Left kidney (tissue), 8 donors: ENCODE measurements at places on chromosomes 3 and 15.
A peak's percentile ranks its signal among the peaks of the same experiment; 100 is the strongest.

DNA sequence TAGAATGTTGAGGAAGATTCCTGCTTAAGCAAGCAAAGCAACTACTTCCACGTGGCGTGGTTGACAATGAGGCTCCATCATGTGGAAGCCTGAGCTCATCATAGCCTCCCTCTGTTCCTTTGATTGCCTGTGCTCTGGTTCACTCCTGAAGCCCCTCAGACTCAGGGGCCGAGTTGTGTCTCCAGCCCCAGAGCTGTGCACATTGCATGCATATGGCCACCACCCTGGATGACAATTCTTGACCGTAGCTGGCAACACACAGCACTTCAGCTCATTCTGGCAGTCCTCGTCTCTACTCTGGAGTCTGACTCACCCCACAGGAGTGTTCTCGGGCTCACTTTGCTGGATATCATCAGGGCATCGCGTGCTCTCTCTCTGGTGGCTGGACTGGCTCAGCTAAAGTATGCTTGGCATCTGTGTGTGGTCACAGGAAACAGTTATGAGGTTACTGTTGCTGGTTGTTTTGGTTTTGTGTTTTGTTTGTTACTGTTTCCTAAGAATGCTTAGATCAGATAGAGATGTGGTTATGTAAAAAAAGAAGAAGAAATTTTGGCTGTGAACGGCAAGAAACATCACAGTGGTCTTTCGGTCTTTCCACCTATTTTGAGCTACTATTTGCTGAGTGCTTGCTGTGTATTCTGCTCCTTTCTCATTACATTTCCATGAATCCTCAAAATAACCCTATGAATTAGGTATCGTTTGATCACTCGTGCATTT is 41.6 kb upstream of the MRPS22 start:
- DNase-seq: no peak

- DNase-seq: no peak
Observed at GRCh38 chr3:73542136-73542535, 82.6 kb downstream of the PDZRN3 start.

- no peak for DNase-seq
Observed at GRCh38 chr3:50296721-50297383, 2.4 kb downstream of the HYAL3 start.

- DNase-seq: no peak
Observed at GRCh38 chr3:31833391-31834190, 147.5 kb downstream of the OSBPL10 start.

DNA sequence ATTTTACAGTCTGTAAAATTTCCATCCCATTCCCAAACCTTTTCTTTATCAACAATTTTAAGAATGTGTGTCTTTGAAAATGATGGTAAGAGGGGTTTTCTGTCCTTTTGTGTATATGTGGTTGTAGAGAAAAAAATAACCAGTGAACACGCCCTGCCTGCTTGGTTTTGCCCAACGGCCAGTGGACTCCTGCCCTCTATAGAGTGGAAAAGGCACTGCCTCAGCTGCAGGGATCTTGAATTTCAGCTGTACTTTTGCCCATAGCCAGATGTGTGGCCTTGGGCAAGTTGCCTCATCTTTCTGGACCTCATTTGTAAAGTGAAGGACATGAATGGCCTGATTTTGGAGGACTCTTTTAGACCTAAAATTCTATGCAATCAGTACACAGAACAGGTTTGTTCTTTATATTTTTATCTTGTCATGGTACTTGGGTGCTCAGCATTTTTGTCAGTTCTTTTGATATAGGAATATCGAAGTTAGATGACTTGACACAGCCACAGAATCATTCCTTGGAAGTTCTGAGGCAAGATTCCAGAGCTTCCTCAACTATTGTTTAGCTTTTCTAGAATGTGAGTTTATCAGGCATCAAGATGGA is 81.0 kb downstream of the CLDN11 start:
- no peak for DNase-seq

DNA sequence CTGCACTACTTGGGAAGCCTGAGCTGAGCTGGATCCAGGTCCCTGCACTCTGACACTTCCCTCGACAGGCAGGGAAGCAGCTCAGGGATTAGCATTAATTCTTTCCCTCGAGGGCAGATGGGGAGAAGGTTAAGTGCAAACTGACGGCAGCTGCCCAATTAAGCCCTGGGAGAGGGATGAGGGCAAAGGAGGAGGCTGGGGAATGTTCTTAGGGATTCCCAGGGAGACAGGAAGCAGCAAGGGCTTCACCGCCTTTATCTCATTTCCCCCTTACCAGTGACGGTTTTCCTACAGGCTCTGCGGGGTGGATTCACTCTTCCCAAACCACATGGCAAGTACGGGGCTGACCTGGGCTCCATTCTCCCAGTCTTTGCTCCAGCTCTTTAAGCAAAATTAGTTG is 519.0 kb upstream of the PROK2 start:
- DNase-seq: no peak

GRCh38 chr15:77568014-77568972 is 64.4 kb downstream of the LINGO1 start:
- DNase-seq: no peak

DNA sequence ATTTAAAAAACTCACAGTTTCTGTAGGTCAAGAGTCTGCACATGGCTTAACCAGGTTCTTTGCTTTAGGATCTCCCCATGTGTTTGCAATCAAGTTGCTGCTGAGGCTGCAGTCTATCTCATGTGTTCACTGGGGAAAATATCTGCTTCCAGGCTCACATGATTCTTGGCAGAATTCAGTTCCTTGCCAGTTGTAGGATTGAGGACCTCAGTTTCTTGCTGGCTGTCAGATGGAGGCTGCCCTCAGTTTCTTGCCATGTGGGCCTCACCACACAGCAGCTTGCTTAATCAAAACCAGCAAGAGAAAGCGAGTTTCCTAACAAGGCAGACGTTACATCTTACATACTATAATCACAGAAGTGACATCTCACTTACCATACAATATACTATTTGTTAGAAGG is 10.0 kb upstream of the TBC1D5 start:
- no peak for DNase-seq

GRCh38 chr15:60571008-60571420 is 92.1 kb upstream of the ICE2 start:
- DNase-seq: no peak

- DNase-seq: no peak
Observed at GRCh38 chr15:33476076-33476475, 165.3 kb downstream of the RYR3 start.

DNA sequence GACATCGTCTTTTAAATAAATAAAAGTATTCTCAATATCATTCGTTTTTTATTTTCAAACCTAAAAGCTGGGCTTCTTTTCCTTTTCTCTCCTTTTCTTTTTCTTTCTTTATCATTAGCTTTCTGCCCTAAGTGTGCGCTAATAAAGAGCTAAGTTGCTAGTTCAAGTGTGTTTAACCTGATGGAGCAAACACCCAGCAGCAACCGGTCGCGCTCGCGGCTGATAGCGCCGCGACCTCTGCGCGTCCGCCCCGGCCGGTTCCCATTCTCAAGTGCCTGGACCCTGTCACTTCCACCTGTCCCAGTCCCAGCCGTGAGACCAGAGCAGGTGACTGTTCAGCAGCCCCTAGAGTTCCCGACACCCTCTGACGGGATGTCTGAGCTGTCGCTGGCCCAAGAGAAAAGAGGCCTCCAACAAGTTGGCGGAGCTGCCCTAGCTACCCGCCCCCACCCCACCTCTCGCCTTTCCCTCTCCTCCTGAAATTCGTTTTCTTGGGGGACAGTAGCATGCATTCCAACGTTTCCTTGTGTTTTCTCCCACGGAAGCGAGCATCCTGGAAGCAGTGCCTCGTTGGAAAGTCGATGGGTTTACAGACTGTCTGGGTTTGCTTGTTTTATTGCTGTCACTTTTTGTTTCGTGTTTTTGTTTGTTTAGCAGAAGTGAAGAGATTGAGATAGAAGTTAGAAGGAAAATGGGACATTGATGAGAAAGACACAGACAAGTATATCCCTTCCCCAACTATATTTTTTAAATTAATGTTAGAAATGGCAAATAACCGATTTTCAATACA is 3.1 kb upstream of the MECOM start:
- peak; percentile 34 for DNase-seq

GRCh38 chr3:27610800-27611525 is 111.2 kb downstream of the EOMES start:
- no peak for DNase-seq

- no peak for DNase-seq
Observed at GRCh38 chr3:139358841-139359562, 15.2 kb downstream of the MRPS22 start.

- peak; percentile 70 for DNase-seq
Observed at GRCh38 chr3:184176377-184177330, 2.0 kb downstream of the AP2M1 start.

DNA sequence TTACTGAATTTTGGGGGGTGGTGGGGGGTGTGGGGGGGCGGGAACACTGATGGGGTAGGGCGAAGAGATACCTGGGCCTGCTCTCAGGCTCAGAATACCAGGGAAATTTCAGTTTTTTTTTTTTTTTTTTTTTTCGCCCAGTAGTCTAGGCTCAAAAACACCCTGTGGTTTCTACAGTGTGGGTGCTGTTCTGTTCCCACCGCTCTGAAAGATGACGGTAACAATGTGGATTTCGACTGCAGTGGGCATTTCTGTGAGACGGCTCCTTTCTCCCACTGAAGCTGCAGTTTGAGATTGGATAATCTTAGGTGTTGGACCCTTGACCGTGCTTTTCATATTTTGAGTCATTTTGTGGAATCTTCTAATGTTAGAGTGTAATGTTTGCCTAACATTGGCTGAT is 143.8 kb upstream of the RGMA start:
- no peak for DNase-seq

GRCh38 chr15:99424978-99425656 is 140.7 kb upstream of the MEF2A start:
- no peak for DNase-seq

- no peak for DNase-seq
Observed at GRCh38 chr3:170257145-170257544, 34.9 kb downstream of the PRKCI start.

GRCh38 chr3:156963096-156963495 is 136.9 kb downstream of the LEKR1 start:
- DNase-seq: no peak

DNA sequence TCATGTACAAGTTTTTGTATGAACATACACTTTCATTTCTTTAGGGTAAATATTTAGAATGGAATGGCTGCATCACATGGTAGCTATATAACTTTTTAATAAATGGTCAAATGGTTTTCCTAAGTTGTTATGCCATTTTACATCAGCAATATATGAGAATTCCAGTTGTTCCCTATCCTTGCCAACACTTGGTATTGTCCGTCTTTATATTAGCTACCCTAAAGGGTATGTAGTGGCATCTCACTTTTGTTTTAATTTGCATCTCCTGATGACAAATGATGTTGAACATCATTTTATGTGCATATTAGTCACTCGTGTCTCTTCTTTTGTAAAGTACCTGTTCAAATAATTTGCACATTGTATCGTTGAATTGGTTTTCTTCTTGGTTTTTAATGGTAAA is 2.5 kb upstream of the MUC13 start:
- DNase-seq: no peak

DNA sequence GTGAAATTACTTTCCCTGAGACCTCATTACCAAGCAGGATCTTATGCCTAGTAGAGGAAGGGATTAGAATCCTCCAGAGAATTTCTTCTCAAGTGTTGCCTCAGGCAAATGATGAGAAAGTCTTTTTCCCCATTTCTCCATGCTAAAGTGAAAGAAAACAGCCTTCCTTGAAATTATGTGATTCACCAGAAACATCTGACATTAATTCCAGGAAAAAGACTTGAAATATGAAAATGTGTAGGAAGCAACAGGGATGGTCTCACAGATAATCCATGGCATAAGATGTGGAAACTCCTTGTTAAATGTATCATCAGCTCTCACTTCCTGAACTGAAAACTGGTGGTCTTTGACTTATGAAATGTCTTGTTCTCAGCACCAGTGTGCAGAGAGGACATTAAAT is 17.9 kb upstream of the ABI3BP start:
- DNase-seq: no peak

GRCh38 chr15:43872416-43873020 is 45.7 kb downstream of the WDR76 start:
- DNase-seq: peak; percentile 77

GRCh38 chr3:23834082-23834870 is 28.5 kb downstream of the UBE2E1 start:
- no peak for DNase-seq

- DNase-seq: no peak
Observed at GRCh38 chr3:58801541-58801940, 135.0 kb upstream of the FAM3D start.

DNA sequence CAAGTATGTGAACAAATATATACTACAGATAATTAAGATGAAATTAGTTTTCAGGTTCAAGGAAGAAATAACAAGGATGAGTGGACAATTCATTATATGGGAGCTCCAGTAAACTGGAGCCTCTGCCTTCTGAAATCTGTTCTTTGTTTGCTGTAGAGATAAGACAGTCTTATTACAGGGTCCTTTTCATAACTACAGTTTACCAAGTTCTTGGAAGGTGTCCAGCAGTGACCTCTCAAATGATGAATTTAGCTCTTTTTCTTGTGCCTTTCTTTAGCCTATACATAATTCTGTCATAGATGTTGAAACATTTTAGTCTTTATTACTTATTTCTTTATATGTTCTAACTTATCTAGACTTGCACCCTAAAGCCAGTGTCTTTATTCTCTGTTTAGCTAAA is 89.7 kb upstream of the GBE1 start:
- DNase-seq: no peak

DNA sequence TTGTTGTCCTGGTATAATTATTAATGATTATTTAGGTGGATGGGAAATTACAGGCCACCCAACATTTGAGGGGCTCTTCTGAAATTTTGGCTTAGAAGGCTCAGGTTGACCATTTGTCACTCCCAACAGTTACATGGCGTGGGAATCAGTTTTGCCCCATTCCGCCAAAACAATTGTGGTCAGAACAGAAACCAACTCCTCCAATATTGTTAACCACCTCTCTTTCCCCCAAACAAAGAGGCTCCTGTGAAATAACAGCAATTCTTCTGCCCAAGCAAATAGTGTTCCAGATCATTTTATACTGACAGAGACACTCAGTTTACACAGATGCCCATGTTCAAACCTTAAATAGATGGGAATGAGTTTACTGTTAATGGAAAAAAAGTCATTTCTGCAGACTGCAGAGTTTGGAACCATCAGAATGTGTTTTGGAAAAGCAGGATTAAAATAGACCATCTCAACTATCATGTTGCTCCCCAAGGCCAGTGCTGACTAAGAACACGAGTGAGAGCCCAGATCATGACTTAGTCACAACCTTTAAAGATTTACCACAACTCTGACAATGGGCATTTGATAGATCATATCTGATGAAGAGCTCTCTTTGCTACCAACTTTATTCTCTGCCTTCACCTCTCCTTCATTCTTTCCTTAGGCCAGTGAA is 102.1 kb downstream of the DUT start:
- no peak for DNase-seq

DNA sequence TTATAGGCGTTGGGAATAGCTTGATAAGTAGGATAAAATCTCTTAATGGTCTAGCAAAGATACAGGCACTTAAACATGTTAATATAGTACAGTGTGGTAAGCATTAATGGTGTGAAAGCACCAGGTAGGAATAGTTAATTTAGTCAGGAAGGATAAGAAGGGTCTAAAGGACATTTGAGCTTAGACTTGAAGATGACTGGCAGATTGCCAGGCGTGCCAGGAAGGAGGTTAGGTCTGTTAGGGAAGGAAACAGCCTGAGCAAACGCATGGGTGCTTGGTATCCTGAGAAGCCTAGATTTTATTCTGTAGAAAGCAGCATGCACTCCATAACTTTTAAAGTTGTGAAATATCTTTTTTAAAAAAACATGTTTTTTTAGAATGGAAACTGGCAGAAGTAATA is 17.7 kb downstream of the SEC62 start:
- DNase-seq: no peak
